ENCODE measurements at places on chromosomes 11 and 22.

GRCh38 chr11:123548774-123549173 lies 105.7 kb downstream of the SCN3B start:
- DNase-seq = no peak

GRCh38 chr11:45087900-45088160 lies 58.6 kb upstream of the PRDM11 start:
- DNase-seq = no peak

- no peak for DNase-seq
Measured at GRCh38 chr22:25370322-25370721, 150.9 kb downstream of the CRYBB2 start.

DNA sequence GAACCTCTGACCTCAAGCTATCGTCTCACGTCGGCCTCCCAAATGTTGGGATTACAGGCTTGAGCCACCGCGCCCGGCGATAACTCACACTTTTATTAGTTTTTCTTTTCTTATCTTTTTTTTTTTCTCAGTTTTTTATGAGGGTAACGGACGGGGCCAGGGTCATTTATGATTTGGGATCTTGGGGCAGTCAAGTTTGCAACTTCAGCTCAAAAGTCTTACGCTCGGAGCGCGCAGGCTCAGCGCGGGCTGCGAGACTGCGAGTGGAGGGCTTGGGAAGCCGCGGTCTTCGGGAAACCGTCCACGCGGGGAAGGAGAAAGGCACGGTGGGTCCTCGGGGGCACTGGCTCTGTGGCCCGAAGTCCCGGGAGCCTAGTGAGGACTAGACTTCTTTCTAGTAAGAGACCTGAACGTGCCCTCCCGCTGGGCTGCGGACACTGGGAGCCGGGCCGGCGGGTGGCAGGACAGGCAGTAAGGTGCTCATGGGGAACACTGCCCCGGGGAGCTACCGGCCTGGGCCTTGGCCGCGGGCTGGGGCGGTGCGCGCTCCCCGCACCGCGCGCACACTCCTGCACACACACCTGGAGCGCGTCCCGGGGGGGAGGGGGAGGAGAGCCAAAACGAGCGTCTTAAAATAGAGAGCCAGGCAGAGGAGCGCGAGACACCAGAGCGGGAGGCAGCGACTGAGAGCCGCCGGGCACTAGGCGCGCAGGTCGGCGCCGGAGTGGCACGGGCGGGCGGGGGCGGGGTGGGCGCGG lies 476 bp upstream of the BARX2 start:
- no peak for DNase-seq
